T47D (cell line): ENCODE measurements at places on chromosomes 1 and 21.

DNA sequence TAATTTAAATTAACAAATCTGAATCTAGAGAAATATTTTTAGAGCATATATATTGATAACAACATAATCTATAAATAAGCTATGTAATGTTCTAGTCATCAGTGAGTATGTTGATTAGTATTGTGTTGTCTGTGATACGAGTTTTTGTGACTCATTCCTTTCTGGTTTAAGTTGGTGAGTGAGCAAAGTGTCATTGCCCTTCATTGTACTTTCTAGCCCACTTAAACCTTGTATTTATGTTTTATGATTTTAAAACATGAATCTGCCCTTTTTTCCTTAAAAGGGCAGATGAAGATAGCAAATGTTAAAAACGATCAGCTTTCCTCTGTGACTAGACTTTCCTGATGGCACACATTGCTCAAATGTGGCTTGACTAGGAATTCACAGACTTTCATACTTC is 38.5 kb downstream of the MACO1 start:
- no peak for DNase-seq

DNA sequence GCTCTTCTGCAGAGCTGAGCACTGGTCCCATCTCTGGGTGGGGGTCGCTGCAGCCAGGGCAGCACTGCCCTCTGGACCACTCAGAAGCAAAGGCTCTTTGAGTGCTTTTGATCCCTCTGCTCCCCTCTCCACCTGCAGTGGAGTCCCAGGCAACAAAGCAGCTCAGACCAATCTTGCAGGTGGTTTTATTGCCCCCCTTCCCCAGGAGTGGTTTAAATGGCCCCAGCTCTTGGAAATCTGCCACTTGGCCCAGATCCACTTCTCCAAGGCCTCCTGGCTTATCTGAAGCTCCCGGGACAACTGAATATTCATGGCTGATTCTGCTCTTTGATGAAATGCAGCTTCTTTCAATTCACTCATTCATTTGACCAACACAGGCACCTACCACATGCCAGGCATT is 2.7 kb downstream of the STUM start:
- no peak for DNase-seq

DNA sequence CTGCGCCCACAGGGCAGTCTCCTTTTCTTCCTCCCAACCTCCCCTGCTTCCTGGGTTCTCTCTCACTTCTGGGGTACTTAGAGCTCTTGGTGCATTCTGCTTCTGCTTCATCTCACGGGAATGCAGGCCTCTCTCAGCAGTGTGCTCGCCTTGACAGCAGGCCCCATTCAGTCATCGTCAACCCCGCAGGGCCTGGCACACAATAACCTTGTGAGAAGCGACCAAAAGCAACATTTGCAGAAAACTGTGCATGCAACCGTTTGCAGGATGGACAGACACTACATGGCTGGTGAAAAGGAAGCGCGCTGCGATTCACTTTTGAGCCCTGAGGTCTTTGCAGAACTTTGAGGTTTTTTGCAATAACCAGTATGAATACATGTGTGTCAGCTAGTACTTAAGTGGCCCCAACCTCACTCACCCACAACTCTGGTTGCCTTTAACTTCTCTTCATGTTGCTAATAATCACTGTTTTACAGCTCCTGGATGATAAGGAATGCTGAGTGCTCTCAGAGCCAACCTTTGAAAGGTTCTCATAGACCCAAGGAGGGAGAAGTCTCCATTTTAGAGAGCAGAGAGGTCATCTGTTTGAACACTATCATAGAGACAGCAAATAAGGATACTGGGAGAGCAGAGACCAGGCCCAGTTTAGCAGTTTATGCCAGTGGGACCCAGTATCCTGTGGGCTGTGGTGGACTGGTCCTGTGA is 2.5 kb upstream of the CD160 start:
- no peak for DNase-seq

GRCh38 chr1:168742386-168742785 is 13.4 kb upstream of the DPT start:
- DNase-seq: no peak
